Mucosa of gallbladder (tissue), 1 donor: ENCODE measurements at places on chromosomes 6 and 20. TPM values are rescaled to one million over a fixed set of nuclear protein-coding genes. Genes with fewer than 3 reads are reported as not detected.

The MEI4 gene
- 0.17 TPM for total RNA-seq

The SLC22A23 gene
- 46.0 TPM for total RNA-seq

DNA sequence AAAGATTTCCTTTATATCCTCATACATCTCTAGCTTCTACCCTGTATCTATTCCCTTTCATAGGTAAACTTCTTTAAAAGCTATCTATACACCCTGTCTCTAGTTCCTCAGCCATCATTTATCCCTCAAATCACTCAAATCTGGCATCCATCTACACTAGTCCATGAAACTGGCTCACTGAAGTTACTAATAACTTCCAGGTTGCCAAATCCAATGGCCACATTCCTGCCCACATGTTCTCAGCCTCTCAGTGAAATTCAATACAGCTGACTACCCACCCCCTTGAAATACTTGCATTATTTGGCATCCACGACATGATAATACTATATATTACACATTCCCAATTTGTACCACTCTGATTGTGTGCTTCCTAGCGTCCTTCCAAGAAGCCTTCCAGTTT lies 8.7 kb downstream of the REPS1 start:
- no peak for DNase-seq

DNA sequence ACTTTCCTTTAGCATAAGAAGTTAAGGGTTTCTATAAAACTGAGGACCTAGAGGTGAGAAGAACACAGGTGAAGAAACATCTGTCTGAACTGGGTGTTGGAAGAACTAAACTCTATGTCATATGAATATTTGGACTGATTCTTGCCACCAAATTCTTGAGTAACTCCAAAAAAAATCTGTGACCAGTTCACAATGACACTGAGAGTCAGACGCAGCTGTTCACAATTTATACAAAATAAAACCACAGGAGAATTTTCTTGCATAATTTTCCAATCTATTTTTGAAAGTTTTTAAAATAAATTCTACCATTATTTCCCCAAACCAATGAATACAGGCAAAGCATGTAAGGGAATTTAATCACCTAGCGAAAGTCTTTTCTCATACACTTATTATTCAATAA lies 148.1 kb upstream of the TCF21 start:
- no peak for DNase-seq

DNA sequence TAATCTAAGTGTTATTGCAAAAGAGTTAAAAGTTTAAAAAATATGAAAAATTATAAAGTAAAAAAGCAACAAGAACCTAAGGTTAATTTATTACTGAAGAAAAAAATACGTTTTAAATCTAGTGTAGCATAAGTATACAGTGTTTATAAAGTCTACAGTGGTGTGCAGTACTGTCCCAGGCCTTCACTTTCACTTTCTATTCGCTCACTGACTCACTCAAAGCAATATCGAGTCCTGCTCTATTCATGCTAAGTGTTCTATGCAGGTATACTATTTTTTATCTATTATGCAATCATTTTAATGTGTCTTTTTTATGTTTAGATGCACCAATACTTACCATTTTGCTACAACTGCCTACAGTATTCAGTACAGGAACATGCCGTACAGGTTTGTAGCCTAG lies 113.0 kb downstream of the MANEA start:
- DNase-seq, result no peak

The RFX6 gene
- total RNA-seq, result not detected

- DNase-seq, result no peak
Measured at GRCh38 chr6:7684843-7685242, 41.1 kb upstream of the BMP6 start.

- no peak for DNase-seq
Measured at GRCh38 chr6:70706491-70707123, 38.9 kb downstream of the SMAP1 start.

GRCh38 chr6:16840725-16841124 lies 79.5 kb upstream of the ATXN1 start:
- DNase-seq, result no peak

The FLRT3 gene
- total RNA-seq, result 33.2 TPM

DNA sequence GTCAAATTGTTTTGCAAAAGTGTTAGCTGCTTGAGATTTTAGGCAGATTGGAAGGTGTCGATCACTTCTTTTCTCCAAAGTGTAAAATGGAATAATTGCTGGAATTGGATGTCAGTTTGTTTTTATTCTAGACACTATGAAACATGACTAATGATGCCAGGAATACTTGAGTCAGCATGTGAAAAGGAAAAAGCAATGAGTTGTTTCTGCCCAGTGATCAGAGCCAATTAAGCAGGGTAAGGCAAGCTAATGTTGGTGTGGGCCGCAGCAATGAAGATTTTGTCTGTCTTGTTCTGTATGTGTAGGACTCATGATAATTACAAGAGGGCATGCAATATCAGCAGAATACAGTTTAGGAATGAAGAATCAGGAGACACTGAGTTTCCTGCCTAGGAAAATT lies 110.3 kb downstream of the CARMIL1 start:
- DNase-seq, result no peak

DNA sequence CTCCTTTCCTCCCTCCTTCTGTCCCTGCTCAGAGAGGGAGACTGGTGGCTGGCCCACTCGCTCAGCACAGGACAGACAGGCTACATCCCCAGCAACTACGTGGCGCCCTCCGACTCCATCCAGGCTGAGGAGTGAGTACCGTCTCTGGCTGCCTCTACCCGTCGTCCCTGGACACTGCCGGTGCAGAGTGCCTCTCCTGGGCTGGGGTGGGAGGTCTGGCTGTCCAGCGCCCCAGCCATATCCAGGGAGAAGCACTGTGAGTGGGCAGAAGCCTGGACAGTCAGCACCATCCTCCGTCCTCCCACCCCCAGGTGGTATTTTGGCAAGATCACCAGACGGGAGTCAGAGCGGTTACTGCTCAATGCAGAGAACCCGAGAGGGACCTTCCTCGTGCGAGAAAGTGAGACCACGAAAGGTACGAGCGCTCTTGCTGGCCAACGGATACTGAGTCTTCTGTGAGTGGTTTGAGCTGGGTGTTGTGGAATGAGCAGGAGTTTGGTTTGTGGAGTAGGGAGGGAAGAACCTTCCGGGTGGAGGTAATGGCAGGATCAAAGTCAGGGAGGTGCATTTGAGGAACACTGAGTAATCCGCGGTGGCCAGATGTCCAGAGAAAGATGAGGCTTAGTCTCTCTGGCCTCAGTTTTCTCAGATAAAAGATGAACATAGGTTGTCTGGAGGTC lies 48.1 kb downstream of the SRC start:
- no peak for DNase-seq

GRCh38 chr6:111775145-111775922 lies 97.9 kb downstream of the FYN start:
- no peak for DNase-seq

DNA sequence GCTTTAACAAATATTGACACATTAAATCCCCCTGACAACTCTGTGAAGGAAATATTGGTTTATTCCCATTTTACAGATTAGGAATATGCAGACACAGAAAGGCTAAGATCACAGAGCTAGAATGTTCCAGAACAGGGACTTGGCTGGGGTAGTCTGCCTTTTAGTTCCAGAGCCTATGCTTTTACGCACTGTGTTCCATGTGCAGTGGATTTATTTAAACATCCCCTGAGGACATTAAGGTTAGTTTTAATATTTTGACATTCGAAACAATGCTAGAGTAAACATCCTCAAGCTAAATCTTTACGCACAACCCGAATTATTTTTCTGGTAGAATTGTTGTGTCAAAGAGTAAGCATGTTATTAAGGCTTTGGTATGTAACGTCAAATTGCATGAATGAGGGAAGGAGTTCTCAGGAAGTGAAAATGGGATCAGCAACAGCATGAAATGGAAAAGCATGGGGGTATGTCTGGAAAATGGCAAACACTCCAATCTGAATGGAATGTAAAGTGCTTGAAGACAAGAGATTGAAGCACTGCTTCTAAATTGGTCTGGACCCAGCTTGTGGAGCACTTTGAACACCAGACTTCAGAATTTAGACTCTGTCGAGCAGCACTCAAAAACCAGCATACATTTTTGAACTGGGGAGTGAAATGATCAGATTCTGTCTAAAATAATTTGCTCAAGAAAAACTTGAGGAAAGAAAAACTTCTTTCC lies 429.9 kb downstream of the CD83 start:
- DNase-seq, result no peak
